MV-4-11 (cell line): ENCODE measurements at places on chromosomes 6 and 20.

DNA sequence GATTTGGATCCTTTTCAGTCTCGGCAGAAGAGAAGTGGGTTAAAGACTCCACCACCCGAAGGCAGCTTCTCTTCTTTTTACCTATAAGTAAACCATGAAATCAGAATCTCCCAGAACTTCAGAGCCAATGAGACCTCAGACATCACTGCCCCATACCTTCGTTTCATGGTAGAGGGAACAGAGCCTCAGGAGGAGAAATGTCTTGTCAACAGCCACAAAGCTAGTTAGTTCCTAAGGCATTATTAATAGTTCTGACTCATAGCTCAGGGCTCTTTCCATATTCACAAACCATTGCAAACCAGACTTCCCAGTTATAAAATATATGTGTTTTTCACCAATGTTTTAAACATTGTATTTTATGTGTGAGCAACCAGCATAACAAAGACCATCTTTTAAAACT, 118.7 kb upstream of the RIPOR2 start:
- DNase-seq, result peak; percentile 42

DNA sequence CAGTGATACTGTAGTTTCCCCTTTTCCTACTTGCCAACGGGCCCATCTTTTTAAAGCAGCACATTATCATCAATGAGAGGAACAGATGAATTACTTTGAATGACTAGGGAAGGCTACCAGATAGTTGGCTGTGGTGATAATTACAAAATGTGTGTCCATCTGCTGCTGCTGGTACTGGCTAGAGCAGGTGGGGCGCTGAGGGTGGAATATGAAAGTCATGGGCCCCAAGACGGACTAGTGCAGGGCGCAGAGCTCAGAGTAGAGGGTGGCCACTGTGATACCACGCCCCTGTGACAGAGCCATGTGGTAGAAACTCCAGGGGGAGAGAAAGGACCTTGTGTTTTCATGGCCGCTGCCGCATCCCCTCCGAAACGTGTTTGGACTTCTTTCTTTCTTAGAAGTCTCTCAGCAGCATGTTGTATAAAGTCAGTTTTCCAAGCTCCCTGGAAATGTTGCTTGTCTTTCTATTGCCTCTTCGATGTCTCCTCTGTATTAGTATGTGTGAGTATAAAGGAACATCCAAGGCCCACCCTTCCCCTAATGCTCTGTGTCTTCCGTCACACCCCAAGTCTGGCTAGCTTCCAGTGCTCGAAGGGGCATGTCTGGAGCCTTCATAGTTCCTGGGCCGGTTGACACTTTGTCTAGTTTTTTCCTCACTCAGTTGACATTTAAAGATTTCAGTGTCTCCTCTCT, 88.1 kb downstream of the PPP1R14C start:
- DNase-seq, result no peak

- no peak for DNase-seq
Measured at GRCh38 chr20:24999568-24999967, 7.0 kb upstream of the APMAP start.

DNA sequence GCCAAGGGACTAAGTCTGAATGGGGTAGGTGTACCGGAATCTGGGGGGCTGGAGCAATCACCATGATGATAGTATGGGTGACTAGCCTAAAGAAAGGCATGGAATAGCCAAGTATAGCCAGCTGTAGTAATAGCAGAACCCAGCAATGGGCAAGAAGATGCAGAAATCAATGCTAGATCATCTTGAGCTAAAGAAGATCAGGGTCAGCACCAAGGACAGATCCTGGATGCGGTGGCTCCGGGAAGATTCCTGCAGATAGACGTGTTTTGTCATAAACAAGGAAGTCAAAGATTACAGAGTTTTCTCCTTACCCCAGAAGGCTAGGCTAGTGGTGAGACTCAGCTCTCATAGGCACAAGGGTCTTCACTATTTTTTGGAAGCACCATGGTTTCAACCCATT, 561.6 kb upstream of the CHD6 start:
- DNase-seq, result peak; percentile 10

DNA sequence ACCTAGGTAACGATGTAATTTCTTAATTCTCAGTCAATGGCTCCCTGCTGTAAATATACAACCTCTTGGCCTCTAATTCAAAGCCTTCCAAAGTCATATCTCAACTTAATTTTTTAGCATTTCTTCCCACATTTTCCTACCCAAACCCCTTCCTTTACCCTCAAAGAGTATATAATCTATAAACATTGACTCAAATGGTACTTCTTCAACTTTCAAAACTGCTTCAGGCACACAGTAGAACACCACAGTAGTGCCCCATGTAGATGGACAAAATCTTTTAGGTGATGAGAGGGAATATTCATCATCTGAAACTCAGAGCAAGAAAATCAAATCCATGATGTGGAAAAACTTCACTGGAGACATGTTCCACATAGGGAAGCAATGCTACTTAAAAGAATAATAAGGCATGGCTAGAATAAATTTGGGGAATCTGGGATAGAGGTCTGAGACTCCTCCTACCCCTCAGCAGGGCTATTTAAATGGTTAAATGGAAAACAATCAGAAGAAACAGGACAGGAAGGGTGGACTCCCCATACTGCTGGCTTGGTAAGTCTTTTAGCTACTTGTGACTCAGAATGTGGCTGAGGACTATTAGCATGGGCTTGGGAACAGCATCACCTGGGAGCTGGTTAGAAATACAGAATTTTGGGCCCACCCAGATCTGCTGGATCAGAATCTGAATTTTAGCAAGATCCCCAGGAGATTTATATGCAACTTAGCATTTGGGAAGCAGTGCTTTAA, 6.4 kb downstream of the SLC22A2 start:
- no peak for DNase-seq

DNA sequence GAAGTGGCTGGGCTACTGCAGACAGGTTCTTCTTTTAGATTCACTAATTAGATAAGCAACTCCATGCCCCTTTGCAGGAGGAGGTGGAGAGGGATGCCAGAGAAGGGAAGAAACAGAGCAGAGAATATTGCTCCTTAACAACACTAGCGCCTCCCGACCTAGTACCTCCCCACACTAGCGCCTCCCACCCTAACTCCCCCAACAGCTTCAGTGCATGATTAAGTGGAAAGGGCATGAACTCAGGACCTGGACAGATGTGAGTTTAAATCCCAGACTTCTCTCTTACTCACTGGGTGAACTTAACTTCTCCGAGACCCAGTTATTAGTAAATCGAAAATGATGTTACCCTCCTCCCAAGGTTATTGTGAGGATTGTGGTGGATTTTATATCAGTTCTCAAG, 25.7 kb downstream of the STX11 start:
- DNase-seq, result no peak

- DNase-seq, result peak; percentile 86
Measured at GRCh38 chr6:14270925-14271788, 153.6 kb downstream of the CD83 start.

DNA sequence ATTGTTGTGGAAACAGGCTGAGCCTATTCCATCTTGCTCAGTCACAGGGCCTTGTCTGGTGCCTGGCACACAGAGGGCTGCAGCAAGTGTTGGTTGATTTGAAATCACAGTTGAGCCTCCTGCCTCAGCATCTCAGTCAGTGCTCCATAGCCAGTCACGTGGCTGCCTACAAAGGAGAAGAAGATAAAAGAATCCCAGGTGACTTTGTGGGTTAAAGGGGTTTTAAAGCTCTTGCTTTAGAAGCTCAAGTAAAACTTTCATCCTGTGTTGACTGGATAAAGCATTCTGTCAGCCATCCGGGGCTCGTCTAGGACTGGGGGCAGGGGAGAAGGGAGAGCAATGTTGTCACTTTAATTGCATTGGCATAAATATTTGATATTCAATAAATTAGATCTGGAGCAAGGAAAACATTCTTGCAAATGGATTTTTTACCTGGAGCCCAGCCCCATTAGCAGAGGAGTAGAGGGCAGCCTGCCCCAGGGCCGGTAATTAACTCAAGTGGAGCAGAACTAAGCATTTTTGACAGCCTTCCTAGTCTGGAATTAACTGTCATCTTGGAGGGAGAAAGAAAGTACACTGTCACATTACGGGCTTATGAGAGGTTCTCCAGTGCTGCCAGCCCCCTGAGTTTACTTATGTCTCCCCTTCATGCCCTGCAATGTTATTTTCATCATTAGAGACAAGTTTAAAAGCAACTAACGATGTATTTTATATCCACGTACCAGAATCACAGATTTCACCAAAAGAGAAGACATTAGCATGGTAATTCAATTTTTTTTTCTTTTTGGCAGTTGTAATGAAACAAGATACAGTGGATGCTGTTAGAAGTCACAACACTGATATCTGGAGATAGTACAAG, 71.7 kb upstream of the GTSF1L start:
- DNase-seq, result no peak

DNA sequence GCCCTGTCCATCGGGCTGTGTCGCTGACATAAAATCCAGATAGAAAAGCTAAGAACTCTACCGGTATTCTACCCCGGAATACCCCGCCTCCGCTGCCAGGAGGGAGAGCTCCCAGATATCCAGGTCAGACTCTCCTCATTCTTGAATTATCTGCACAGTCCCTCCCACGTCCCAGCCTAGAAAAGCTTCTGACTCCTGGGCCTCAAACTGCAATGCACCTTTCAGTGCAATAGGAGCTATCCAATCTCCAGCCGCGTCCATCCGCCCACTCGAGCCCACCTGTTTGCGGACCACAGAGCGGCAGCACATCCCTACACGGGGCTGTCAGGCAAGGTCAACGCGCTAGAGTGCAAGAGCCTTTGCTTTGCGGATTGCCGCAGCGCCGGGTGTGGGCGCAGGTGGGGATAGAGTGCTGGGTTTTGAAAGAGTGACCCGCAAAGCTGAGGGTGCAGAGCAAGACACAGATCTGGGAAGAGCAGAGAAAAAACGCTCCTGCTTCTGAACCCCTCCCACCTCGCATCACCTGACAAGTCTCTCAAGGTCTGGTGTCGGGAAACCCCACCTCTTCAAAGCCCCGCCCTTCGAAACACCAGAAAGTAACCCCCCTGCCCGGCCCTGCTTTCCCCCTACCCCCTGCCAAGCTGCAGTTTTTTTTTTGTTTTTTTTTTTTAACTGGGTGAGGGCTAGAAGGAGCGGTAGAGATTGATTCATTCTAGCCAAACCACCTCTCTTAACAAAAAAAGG, 1.3 kb downstream of the TAPBP start:
- DNase-seq, result peak; percentile 46

DNA sequence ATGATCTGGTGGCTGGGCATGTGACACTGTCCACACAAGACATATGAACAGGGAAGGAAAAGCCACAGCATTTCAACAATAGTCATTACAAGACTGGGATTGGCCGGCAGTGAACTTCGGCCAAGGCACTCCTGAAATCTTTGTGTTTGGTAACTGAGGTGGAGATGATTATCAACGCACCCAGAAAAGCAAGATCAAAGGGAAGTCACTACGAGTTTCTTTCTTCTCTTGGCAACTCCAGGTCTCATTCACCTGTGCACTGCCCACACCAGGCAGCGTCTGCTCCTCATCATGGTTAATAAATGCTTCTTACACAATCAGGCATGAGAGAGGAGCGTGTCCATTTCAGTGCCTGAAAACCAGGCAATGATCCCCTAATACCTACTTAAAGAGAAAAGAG, 20.5 kb upstream of the FOXC1 start:
- DNase-seq, result no peak

- DNase-seq, result no peak
Measured at GRCh38 chr6:27294409-27294808, 17.7 kb downstream of the POM121L2 start.

DNA sequence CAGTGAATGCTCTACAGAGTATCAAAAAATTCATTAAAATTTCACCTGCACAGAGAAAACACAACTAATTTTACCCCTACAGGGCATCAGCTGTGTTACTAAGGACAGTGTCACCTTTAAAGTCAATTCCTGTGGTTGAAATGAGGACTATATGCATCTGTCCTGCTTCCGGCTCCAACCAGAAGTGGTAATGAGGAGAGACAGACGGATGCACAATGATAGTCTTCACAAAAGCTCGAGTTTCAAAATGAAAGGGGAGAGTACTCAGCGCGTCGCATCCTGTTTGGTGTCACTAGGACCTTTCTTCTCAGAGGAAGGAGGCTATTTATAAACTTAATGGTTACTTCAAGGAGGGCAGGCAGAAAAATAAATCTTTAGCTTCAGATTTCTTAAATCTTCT, 86.5 kb downstream of the LYRM4 start:
- peak; percentile 65 for DNase-seq

GRCh38 chr6:26597389-26597766, 625 bp downstream of the ABT1 start:
- DNase-seq, result no peak

DNA sequence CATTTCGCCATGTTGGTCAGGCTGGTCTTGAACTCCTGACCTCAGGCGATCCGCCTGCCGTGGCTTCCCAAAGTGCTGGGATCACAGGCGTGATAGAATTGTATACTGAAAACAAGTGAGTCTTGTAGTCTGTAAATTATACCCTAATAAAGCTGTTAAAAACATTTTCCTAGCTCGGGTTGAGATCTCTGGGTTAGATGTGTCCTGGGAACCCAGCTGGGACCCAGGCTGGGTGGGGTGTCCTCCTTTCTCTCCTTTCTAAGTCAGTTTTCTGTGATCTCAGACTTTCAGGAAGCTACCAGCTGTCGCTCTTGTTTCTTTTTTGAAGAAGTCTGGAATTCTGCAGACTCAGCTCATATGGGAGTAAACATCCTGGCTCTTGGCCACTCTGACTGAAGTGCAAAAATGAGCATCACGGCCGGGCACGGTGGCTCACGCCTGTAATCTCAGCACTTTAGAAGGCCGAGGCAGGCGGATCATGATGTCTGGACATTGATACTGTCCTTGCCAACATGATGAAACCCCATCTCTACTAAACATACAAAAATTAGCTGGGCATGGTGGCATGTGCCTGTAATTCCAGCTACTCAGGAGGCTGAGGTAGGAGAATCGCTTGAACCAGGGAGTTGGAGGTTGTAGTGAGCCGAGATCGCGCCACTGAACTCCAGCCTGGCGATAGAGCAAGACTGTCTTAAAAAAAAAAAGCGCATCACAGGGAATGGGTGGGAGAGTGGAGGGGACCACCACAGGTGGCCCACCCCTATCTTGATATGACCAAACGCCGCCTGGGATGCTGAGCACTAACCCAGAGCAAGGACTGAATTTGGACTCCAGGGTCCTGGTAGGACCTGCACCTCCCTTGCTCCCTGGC, 9.9 kb upstream of the PCIF1 start:
- no peak for DNase-seq

GRCh38 chr6:116208056-116208785, 45.7 kb downstream of the TSPYL4 start:
- DNase-seq, result no peak

DNA sequence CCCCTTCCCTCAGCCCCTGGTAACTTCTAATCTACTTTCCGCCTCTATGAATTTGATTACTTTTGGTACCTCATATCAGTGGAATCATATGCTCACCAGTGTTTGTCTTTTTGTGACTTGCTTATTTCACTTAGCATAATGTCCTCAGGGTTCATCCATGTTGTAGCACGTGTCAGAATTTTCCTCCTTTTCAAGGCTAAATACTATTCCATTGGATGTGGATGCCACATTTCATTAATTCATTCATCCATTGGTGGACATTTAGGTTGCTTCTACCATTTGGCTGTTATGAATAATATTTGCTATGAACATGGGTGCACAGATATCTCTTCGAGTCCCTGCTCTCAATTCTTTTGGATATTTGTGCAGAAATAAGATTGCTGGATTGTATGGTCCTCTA, 388.6 kb upstream of the SOX4 start:
- no peak for DNase-seq

GRCh38 chr6:16512544-16513290, 248.5 kb downstream of the ATXN1 start:
- DNase-seq, result no peak
